ENCODE measurements at places on chromosomes 1 and 21. TPM values are rescaled to one million over a fixed set of nuclear protein-coding genes. Genes with fewer than 3 reads are reported as not detected.

- DNase-seq: no peak
Measured at GRCh38 chr21:39840373-39841097, 26.7 kb upstream of the PCP4 start.

DNA sequence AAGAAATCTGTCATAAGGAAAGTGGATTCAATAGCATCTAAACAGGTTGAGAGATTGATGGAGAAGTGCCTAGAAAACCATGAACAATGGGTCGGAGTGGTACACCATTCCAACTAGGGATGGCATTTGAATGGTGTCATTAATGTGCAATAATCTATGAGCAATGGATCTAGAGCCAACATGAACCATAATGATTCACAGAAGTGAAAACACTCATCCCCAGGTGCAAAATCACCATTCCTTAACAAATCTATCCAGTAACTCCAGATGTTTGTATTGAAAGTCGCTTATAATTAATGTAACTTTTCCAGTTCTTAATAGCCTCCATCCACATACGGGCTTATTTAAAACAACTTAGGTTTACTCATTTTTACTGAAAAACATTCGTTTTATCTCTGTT lies 201.3 kb upstream of the ADGRL4 start:
- DNase-seq: no peak

DNA sequence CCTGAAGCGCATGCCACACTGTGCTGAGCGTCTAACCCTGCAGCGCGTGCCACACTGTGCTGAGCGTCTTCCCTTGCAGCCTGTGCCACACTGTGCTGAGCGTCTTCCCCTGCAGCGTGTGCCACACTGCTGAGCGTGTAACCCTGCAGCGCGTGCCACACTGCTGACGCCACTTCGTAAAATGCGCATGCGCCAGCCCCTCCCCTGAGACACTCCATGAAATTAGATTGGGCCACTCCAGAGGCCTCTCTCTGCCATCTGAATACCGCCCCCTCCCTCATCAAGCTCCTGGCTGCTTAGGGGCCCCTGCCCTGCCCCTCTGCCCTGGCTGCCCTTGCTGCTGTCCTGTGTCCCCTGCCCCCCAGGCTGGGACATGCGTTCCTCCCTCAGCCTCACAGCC lies 84.8 kb downstream of the POFUT2 start:
- no peak for DNase-seq

The ACTL8 gene
- total RNA-seq: not detected

The CAMK1G gene
- 0.11 TPM for total RNA-seq

DNA sequence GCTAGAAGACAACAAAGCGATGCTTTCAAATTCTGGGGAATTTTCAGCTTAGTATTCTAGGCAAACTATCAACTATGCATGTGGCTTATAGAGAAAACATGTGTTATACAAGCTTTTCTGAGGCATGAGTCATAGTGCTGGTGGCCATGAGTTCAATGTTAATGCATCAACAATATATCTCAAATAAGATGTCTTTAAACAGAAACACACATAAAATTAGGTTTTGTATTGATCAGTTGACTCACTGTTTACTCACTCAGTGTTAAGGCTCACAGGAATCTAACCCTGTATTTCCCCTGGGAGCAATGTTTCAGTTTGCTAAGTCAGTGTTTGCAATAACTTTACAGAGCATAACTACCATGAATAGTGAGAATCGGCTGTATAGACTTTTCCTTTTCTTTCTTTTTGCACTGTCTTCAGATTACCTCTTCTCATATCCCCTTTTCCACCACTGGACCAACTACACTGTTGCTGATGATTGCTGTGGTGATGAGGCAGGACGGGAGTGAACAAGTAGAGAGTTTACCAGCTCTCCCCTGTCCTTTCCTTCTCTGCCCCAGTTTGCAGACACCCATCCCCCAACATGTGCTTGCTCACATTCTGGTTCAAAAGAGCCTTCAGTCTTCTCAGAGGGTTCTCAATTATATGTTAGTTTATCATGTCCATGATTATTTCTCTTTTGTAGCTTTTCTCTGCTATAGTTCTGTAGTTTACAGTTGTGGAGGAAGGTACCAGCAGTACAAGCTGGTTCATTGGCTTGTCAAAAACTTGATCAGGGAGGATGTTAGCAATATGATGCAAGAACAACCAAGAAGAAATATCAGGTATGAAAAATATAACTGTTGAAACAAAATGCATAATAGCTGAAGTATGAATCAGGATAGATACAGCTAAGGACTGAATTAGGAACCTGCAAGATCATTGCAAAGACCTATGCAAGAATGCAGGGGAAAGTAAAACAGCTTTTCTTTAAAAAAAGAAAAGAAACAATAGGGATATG lies 23.9 kb downstream of the CD2 start:
- DNase-seq: peak; percentile 92

GRCh38 chr1:106659490-106660244 lies 396.8 kb upstream of the PRMT6 start:
- DNase-seq: no peak

The VPS26C gene
- 44.1 TPM for total RNA-seq

The C1QC gene
- total RNA-seq: not detected

DNA sequence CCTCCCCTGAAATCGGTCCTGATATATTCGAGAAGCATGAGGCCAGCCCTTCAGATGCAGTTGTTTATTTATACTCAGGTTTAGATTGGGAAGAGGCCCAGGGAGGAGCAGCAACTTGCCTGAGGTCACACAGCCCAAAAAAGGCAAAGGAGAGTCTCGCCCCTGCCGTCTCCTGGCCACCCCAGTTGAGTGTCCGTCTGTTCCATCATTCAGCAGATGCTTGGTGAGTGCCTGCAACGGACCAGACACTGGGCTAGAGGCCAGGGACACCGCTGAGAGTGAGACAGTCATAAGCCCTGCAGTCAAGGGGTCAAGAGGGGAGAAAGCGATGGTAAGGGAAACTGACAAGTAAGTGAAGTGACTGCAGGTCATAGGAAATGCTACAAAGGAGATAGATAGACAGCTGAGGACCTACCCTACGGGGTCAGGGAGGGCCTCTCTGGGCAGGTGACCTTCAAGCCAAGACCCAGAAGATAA lies 15.4 kb upstream of the SELENON start:
- peak; percentile 13 for DNase-seq

DNA sequence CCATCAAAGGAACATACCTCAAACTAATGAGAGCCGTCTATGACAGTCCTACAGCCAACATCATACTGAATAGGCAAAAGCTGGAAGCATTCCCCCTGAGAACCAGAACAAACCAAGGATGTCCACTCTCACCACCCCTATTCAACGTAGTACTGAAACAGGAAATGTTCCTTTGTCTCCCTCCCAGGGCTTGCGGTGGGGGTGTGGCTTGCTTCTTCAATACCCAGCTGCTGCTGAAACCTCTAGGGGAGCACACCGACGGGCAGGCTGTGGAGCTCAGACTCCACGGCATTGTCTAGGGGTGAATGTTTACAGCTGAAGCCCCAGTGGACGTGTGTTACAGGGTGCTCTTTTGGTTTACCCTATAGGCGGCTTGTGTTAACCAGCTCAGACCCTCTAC lies 30.5 kb upstream of the B3GALT2 start:
- no peak for DNase-seq

Measured in GM23248 (cell line).